Urinary bladder (tissue), 4 donors: ENCODE measurements at places on chromosomes 2 and 18.

GRCh38 chr18:46591783-46592391, 65.1 kb downstream of the LOXHD1 start:
- no peak for DNase-seq

DNA sequence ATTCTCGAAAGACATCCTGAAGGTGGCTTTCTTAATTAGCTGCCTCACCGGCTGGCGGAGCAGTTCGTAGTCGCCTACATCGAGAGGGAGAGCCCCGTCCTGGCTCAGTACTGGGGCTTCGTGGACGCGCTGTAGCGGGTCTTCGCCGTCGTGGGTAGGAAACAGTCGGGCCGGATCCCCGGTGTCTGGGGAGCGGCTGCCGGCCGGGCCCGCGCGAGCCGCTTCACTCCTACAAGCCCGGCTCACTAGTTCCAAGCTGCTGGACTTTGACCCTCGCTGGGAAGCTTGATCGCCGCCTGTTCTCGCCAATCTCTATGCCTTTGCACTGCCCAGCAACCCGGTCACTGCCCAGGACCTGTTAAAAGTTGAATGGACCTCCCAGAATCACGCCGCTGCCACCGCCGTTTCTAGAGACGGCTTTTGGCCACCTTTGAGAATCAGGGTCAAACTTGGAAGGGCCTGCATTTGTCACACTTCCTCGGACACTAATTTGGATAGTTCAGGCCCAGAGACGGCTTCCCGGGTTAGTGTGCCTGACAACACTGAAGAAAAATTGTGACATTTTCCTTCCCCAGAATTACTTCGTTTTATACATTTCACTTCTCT, 41.4 kb upstream of the AKAIN1 start:
- DNase-seq: no peak

GRCh38 chr2:206531996-206532543, 88.7 kb downstream of the ADAM23 start:
- DNase-seq: no peak

DNA sequence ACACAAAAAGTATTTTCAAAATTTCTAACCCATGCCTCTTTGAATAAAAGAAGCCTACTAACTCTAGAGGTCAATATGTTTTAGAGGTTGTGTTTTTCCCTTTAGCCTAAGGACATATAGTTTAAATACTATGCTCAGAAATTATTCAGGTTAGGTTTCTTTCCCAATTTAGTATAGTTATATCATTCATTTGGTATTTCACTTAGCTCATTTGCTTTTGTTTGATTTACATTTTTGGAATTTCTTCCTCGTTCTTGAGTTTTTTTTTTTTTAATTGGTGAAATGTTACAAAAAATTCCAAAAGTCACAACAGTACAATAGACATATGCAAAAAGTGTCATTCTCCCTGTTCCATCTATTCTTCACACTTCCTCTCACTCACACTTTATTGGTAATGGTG, 371.3 kb upstream of the TNP1 start:
- no peak for DNase-seq

DNA sequence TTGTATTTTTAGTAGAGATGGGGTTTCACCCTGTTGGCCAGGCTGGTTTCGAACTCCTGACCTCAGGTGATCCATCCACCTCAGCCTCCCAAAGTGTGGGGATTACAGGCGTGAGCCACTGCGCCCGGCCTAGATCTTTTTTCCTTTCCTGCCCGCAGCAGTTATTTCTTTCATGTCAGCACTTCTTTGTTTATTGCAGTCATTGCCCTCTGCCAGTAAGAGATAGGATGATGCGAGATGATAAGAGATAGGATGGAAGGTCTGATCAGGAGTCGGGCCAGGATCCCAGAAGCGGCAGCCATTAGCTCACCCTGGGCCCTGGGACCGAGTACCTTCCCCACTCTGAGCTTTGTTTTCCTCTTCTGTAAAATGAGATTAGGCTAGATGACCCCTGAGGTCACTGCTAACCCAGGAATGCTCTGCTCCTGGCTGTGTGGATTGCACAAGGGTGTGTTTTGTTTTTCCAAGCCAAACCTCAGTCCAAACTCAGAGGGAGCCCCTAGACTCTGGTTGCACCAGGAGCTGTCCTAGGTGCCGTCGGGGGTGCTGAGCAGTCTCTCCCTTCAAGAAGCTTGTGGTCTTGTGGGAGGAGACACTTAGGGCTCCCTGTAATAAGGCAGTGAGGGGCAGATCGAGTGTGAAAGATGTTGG, 63.3 kb downstream of the LPIN1 start:
- no peak for DNase-seq
